ENCODE measurements at places on chromosomes 12 and 14.

GRCh38 chr14:103718572-103718971 lies 3.0 kb downstream of the ZFYVE21 start:
- DNase-seq: no peak

GRCh38 chr12:9143929-9144729 lies 28.4 kb upstream of the A2M start:
- DNase-seq: no peak

GRCh38 chr14:22850944-22851764 lies 14.8 kb downstream of the MMP14 start:
- DNase-seq: no peak

- DNase-seq: no peak
These were observed 696.3 kb upstream of the USP15 start for GRCh38 chr12:61563665-61564450.

GRCh38 chr12:52631676-52632459 lies 13.5 kb upstream of the KRT73 start:
- DNase-seq: no peak

DNA sequence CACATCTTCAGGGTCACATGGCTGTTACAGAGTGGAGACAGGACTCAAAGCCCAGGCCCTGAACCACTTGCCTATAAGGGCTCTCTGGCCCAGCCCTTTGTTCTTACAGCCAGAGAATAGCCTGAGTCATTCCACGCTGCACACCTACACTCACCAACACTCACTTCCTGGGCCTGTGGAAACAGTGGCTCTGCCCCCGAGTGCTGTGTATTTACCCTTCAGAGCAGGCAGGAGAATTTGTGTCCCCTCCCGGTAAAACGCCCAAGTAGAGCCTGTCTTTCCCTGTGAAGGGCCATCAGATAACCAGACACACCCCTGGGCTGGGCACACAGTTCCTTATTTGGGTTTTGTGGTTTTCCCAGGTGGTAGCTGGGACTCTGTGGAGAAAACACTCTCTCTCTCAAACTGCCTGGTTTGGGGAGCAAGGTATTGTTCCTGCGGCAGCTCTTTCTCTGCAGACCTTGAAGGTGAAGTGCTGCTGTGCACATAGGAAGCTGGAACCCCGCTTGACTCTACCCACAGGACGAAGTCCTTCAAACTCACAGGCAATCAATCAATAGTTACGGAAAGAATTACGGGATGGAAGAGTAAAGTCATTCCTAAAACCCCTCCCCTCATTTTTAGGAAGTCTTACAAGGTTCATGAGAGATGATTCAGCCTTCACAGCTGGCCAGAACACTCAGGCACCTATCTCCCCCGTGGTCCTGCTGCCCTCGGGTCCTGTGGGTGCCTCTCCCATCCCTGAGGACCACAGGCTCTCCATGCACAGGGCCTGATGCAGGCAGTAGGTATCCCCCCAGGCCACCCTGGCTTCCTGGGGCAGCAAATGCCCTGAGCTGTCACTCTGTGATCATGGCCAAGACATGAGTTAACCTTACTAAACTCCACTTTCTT lies 20.3 kb downstream of the FIGNL2 start:
- no peak for DNase-seq

Data from GM13976 (cell line).